ENCODE measurements at places on chromosomes 16 and 17.

GRCh38 chr17:29124135-29124924 lies 55.9 kb downstream of the MYO18A start:
- DNase-seq, result no peak

- DNase-seq, result no peak
Observed at GRCh38 chr17:75155191-75155601, 884 bp upstream of the JPT1 start.

DNA sequence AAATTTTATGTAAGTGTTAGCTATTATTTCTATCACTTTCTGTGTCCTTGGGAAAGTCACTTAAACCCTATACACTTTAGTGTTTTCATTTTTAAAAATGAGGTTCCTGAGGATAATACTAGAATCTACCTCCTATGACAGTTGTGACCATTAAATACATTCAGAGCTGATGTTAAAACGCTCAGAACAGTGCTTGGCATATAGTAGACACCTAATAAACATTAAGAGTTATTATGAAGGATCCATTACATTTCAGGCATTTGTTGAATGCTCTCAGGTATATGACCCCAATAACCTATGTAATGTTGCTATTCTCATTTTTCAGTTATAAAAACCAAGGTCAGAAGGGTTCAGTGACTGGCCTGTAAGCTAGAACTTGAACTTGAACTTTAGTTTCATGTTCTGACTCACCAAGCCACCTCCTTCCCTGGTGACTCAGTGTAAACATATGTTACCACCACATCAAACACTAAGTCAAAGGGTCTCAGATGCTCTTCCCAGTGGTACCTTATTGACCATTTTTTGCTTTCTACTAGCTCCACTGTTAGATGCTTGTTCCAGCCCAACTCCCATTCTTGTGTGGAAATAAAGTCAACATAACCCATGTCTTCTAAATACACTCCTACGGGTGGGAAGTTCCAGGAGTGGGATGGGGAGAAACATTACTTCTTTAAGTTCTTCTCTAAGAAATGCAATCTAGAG lies 47.6 kb downstream of the HSD17B2 start:
- no peak for DNase-seq

- DNase-seq, result no peak
Observed at GRCh38 chr16:86080131-86080875, 181.3 kb downstream of the IRF8 start.

DNA sequence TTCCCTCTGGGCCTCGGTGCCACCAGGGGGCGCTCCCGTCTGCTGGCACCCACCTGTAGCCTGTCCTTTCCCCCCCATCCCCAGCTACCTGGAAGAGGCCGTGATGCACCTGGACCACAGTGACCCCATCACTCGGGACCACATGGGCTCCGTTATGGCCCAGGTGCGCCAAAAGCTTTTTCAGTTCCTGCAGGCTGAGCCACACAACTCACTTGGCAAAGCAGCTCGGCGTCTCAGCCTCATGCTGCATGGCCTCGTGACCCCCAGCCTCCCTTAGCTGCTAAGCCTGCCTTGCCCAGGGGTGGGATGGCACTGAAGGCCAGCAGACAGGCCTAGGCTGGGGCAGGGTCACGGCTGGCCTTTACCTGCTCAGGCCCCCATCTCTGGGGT lies 818 bp upstream of the NRN1L start:
- DNase-seq, result peak; percentile 63

- DNase-seq, result no peak
Observed at GRCh38 chr17:2084766-2085647, 30.1 kb downstream of the HIC1 start.

DNA sequence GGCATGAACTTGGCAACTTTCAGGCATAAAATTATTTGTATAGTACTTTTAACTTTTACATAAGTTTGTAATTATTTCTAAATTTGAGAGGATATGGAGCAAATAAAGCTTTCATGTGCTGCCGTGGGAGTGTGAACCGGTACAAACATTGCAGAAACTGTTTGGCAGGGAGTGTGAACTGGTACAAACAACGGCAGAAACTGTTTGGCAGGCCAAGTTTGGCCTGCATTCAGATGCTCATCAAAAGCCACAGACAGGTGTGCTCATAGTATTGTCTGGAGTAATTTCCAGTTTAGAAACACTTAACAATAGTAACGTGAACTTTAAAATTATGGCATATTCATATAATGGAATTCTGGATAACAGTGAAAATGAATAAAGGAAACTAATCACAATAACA lies 73.8 kb upstream of the ATP2A3 start:
- no peak for DNase-seq

DNA sequence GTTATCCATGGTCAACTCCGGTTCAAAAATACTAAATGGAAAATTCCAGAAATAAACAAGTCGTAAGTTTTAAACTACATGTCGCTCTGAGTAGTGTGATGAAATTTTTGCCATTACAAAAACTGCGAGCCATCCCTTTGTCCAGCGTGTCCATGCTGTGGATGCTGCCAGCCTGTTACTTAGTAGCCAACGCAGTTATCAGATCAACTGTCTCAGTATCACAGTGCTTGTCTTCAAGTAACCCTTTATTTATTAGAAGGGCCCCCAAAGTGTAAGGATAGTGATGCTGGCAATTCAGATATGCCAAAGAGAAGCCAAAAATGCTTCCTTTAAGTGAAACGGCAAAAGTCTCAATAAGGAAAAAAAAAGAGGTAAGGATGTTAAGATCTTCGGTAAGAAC lies 23.9 kb downstream of the SNN start:
- DNase-seq, result no peak

DNA sequence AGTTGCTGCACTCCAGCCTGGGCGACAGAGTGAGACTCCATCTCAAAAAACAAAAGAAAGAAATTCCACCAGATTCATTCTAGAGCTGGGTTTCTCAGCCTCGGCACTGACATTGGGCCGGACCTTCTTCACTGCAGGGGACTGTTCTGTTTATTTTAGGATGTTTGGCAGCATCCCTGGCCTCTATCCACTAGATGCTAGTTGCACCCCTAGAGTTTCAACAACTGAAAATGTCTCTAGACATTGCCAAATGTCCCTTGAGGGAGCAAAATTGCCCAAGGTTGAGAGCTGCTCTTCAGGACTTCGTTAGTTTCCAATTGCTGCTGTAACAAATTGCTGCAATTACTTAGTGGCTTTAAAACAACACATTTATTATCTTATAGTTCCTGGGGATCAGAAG lies 7.2 kb downstream of the EEF2K start:
- DNase-seq, result no peak

GRCh38 chr16:49834531-49835151 lies 21.3 kb downstream of the ZNF423 start:
- no peak for DNase-seq

DNA sequence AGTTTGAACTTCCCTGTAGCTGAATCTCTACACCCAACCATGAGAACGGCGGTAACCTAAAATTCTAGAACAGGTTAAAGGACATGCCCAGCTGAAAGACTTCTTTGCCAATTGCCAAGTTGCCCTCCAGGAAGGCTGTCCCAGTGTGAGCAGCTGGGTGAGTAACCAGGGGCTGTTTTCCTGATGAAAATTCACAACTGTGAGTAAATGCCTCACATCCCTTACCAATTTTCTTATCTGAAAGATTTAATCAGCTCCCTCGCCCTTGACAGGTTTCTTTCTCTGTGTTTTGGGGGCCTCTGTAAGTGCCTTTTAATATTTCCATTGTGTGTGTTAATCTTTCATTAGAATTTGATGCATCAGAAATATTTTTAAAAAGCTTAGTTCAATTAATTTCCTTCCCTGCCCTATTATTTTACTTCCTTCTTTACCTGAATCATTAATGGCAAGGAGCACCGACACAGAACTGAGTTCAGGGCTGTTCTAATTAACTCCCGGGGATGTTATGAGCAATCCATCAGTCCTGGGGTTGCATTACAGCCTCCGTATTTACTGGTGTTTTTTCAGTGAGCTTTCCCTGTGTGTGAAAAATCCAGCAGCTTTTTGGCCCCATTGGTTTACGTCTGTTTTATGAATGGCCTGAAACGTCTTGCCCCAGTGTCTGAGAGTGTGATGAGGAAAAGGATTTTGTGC lies 152.9 kb downstream of the CLEC16A start:
- DNase-seq, result no peak

DNA sequence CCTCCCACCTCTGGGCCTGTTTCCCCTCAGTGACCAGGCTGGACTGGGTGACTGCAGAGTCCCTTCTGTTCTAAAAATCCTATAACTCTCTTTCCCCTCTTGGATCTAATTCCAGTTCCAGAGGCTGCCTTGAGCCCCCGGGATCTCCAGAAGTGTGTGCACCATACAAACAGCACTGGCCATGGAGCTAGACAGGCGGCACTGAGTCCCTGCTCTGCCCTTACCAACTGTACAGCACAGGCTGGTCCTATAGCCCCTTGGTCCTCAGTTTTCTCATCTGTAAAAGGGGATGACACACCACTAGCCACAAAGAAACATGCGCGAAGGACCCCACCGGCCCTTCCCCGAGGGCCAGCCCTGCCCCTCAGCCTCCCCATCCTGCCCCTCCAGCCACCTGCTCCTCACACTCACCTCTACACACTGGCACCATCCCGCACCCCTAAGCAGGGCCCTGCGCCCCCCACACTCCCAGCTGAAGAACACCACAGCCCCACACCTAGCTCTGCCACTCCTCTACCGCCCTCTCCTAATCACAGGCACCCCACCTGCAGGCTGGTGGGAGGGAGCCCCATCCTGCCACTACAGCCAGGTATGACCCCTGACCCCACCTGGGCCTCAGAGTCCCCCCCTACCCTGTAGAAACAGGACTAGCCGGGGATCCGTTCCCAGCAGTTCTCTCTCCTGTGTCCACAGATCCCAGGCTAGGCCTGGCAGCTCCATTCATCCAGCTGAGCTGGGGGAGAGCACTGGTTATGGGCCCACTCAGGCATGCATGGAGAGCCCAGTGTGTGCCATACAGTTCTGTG lies 913 bp upstream of the KRT16 start:
- no peak for DNase-seq

DNA sequence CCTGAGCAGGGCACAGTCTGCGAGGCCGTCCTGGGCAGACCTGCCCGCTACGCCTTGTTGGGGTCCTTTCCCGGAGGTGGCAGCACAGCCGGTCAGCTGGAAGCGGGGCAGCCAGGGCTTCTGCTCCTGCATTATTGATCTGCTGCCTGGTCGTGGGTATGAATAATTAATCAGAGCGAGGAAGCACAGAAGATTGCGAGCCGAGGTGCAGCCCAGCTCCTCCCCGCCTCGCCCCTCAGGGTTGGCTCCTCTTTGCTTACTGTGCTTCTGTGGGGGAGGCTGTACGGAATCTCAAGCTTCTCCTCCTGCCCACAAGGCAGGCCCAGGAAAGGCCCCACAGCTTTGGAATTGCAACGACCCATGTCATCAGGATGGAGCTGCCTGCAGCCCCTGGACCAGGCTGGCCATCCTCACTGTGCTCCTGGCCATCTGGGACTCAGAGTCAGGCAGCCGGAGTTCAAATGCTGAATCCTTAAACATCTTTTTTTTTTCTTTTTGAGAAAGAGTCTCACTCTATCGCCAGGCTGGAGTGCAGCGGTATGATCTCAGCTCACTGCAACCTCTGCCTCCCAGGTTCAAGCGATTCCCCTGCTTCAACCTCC lies 25.6 kb downstream of the TRARG1 start:
- no peak for DNase-seq

DNA sequence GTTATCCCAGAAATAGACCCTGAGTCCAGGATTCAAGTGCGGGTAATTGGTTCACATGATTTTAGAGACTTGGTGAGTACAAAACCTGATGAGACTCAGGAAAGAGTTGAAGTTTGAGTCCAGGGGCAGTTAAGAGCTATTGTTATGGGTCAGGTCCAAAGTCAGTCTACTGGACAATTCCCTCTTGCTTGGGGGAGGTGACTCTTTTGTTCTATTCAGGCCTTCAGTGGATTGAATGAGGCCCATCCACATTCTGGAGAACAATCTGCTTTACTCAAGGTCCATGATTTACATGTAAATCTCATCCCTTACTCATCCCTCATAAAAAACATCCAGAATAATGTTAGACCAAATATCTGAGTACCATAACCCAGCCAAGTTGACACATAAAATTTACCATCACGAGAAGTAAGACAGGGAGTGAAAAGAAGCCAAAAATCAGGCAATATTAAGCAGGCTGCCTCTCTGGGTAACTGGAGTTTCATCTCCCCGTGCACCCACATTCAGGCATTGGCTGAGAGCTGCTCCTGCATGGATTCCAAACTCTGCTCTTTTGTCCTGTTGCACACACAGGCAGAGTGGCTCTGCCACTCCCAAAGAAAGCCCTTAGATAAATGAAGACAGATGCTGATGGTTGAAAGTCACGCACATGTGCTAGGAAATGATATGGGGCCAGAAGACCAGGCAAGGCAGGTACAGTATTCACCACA lies 156.0 kb upstream of the SALL1 start:
- DNase-seq, result no peak
